ENCODE measurements at places on chromosomes 5 and 9.

DNA sequence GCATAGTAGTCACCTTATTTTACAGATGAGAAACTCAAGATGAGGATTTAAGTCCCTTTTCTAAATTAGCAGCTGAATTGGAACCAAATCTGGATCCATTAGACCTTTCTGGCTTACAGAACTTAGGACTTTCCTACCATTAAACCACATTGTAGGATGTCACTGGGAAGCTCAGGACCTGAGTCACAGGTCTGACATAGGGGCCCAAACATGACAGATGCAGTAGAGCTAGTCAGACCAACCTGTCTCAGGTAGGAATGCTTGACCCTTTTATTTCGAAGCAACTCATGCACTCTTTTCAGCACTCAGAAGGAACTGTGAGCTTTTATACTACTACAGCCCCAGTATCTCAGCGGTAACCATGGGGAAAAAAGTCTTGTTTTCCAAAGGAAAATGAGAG is 2.6 kb downstream of the RAB24 start:
- no peak for DNase-seq

DNA sequence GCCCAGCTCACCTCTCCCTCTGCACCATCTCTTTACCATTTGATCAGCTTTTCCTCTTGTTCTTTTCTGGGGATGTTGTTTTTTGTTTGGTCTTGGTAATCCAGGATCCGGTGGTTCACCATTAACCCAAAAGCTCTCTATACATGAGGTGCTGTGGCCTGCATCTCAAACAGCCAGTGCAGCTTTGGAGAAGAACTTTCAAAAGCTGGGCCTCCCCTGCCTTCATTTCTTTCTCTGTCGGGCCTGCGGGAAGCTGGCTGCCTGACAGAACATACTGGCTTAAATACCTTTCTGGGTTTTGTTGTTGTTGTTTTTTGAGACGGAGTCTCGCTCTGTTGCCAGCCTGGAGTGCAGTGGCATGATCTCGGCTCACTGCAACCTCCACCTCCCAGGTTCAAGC is 12.1 kb downstream of the PSAT1 start:
- no peak for DNase-seq

DNA sequence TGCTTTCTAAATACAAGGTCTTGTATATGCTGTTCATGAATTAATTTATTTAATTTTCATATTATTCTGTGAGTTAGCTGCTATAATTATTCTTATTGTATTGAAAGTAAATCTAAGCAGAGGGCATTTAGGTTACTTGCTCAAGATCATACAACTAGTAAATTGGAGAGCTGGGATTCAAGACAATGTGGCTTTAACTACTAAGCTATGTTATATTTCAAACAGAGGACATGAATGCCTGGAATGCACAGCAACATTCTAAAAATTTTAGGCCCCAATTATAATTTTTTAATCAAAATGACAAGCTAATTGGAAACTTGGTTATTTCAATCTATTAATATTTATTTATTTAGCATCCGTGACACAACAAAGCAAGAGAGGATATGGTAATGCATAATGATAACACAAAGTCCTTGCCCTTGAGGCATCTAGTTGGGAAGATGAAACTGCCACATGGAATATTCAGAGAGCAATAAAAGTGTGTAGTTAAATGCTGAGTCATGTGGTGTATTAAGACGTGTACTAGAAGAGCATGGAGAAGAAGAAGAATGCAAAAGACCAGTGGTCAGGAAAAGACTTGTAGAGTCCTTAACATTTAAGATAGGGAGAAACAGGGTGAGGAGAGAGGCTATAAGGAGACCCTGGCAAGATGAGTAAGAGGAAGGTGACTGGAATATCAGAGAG is 24.4 kb downstream of the CTXN3 start:
- no peak for DNase-seq

DNA sequence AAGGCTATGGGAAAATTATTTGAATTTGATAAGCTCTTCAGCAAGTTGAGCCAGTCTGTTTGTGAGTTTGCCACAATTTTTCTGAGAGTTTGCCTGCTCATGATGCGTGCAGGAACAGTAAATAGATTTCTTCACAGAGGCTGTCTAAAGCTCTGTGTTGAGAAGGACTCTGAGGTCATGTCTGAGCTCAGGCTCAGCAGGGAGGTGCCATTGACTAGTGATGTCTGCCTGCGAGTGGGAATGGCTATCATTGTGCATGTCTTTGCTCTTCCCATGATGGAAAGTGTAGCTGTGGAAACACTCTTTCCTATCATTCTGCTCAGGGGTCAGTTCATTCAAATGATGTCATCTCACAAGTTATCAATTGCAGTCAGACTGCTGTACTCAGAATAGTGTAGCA is 142.8 kb downstream of the RASEF start:
- no peak for DNase-seq
